ENCODE measurements at places on chromosomes 2 and 18. TPM values are rescaled to one million over a fixed set of nuclear protein-coding genes. Genes with fewer than 3 reads are reported as not detected.

The ESPNL gene
- total RNA-seq, result 5.2 TPM

The METTL21A gene
- total RNA-seq, result 24.0 TPM

The FOXD4L1 gene
- total RNA-seq, result not detected

The GKN2 gene
- not detected for total RNA-seq

The ODC1 gene
- 281 TPM for total RNA-seq

The TUBB8B gene
- total RNA-seq, result not detected

The UGT1A10 gene
- total RNA-seq, result not detected

The GPR39 gene
- total RNA-seq, result 3.7 TPM

The HJURP gene
- total RNA-seq, result 39.4 TPM

The ZSWIM2 gene
- not detected for total RNA-seq

The CBLN2 gene
- not detected for total RNA-seq

The TMEM163 gene
- not detected for total RNA-seq

The GMCL1 gene
- 8.4 TPM for total RNA-seq

The TXNDC2 gene
- total RNA-seq, result not detected

The RSAD2 gene
- not detected for total RNA-seq

The WDR7 gene
- total RNA-seq, result 6.8 TPM

The ZFP36L2 gene
- 19.3 TPM for total RNA-seq

The CDH2 gene
- total RNA-seq, result 12.0 TPM

The IL1B gene
- 0.45 TPM for total RNA-seq

The ALK gene
- not detected for total RNA-seq

The RAD51AP2 gene
- total RNA-seq, result not detected

The EFEMP1 gene
- 229 TPM for total RNA-seq

The EVX2 gene
- total RNA-seq, result not detected

The REG3G gene
- total RNA-seq, result not detected

The CLEC4F gene
- total RNA-seq, result not detected

The COL4A3 gene
- total RNA-seq, result not detected

The CPO gene
- total RNA-seq, result not detected

The KLF7 gene
- total RNA-seq, result 14.0 TPM
